ENCODE measurements at places on chromosomes 12 and 14. TPM values are rescaled to one million over a fixed set of nuclear protein-coding genes. Genes with fewer than 3 reads are reported as not detected.

DNA sequence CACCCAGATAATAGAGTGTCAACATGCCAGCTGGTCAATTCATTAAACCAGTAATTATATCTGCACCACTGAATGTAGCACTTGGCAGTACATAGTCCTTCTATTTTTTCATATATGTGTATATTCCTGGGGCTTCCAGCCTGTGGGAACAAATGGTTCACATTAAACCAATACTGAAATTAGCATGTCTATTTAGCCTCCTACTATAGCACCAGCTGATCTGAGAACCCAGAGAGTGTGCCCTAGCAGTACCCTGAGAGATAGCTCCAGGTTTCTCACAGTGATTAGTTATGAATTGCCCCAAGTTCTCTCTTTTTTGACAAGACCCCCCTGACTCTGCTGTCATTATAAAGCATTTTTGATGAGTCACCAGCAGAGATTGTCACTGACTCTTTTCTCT, 1097.3 kb upstream of the FLRT2 start:
- no peaks in the 10 kb centered on the region for H3K27me3 ChIP-seq
- DNase-seq: no peak
- H3K36me3 ChIP-seq: no peaks in the 10 kb centered on the region
- H3K4me1 ChIP-seq: no peaks in the 10 kb centered on the region
- H3K27ac ChIP-seq: no peak overlapping the region

- H3K4me1 ChIP-seq: no peaks in the 10 kb centered on the region
- no peak overlapping the region for H3K4me3 ChIP-seq
- DNase-seq: no peak
- no peaks in the 10 kb centered on the region for H3K36me3 ChIP-seq
- H3K27ac ChIP-seq: peak overlapping the region; percentile 23
Observed at GRCh38 chr14:44339231-44339630, 167.9 kb downstream of the FSCB start.

DNA sequence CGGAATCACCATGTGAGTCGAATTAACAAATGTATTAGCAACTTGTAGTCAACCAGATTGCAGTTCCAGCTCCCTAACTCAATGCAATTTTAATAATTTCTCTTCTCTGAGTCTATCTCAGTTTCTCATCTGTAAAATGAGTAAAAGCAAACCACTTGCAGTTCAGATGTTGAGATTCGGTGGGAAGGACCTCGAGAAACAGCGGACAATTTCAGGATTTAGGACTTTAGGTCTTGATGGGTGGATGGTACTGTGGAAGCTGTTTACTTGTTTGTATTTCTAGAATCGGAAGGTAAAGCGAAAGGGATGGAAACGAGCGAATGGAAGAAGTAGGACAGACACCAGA, 510 bp upstream of the TTC8 start:
- no peak for DNase-seq
- peak overlapping the region; percentile 77 for H3K4me3 ChIP-seq
- H3K36me3 ChIP-seq: no peaks in the 10 kb centered on the region
- no peaks in the 10 kb centered on the region for H3K27me3 ChIP-seq
- peak overlapping the region; percentile 69 for H3K27ac ChIP-seq
- H3K4me1 ChIP-seq: peaks cover 6% of the 10 kb centered on the region

- H3K27me3 ChIP-seq: no peaks in the 10 kb centered on the region
- H3K27ac ChIP-seq: peak overlapping the region; percentile 96
- peaks cover 48% of the 10 kb centered on the region for H3K4me1 ChIP-seq
- peak overlapping the region; percentile 96 for H3K4me3 ChIP-seq
Observed at GRCh38 chr12:53324113-53324778, 2.8 kb upstream of the AAAS start.

DNA sequence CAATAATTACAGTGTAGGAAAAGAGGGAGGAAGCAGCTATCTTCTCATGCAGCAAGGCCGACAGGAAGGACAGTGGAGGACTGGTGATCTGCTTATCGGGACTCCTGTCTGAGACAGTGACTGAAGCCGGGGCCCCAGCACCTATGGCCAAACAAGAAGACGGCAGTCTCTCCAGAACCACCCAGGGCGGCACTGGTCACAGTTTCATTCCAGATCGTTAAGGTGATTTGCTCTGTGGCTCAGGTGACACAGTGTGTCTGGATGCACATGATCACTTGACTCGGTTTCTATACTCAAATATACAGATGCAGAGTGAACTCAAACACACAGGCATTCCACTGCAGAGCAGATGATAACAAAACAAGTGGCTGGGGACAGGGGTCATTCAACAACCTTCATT, 52.1 kb upstream of the CORO1C start:
- peaks cover 59% of the 10 kb centered on the region for H3K36me3 ChIP-seq
- no peaks in the 10 kb centered on the region for H3K27me3 ChIP-seq
- H3K27ac ChIP-seq: peak overlapping the region; percentile 69
- H3K4me1 ChIP-seq: no peaks in the 10 kb centered on the region
- no peak overlapping the region for H3K4me3 ChIP-seq

Gene LAG3
- 4.0 TPM for total RNA-seq

Gene ZFHX2
- 2.2 TPM for total RNA-seq

Gene CEBPE
- total RNA-seq: not detected
